ENCODE measurements at places on chromosomes 4 and X.

- DNase-seq, result no peak
These were observed 33.1 kb upstream of the USP51 start for GRCh38 chrX:55522596-55523276.

- no peak for DNase-seq
These were observed 72.0 kb downstream of the TMEM144 start for GRCh38 chr4:158282252-158282651.

DNA sequence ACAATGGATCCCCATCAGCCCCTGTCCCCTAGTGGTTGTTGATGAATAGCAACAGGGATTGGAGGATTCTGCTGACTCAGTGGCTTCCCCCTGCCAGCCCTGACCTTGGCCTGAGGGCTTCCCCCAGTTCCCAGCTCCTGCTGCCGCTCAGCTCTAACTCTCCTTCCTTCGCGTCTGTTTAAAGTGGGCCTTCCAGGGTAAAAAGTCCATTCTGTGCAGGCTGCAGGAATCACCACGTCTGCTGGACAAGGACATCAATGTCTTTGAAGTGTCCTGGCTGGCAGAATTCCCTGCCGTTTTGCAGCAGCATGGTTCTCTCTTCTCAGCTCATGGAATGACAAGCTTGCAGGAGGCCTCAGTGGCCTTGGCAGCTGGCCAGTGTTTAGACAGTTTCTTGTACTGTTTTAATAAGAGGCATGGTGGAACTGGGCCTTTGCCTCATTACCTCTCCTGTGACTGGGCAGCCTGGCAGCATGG lies 152.5 kb upstream of the STX18 start:
- no peak for DNase-seq

- no peak for DNase-seq
These were observed 105.6 kb upstream of the PGRMC2 start for GRCh38 chr4:128393101-128393704.

DNA sequence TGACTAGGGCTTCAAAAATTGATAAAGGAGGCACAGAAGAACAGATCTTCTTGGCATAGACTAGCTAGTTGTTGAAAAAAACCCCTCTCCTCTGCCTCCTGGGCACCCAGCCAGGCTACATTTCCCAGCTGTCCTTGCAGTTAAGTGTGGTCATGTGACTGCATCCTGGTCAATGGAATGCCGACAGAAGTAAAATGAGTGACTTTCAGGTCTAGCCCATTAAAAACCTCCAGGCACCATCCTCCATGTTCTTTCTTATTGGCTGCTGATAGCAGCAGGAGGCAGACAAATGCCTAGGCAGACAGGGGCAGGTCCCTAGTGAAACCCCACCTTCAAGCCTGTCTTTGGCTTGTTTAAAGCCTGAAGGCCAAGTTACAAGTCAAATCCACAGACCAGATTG lies 35.3 kb downstream of the ATXN3L start:
- no peak for DNase-seq

DNA sequence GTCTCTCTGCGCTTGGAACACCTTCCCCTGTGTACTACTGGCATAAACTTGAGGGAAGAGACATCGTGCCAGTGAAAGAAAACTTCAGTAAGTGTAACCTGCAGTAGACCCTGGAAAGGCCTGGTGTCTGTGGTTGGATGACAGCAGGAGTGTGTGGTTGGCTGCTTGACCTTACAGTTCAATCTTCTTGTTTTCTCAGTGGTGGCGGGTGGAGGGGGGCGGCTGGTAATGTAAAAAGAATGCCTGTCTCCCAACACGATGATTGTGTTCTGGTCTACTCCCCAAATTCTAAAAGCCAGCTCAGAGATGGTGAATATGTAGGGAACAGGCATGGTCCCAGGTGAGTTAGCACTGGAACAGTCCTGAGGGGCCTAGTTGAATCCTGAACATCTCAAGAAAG lies 18.6 kb downstream of the PSMD10 start:
- DNase-seq, result no peak

GRCh38 chr4:145623831-145624230 lies 4.6 kb downstream of the MMAA start:
- no peak for DNase-seq

DNA sequence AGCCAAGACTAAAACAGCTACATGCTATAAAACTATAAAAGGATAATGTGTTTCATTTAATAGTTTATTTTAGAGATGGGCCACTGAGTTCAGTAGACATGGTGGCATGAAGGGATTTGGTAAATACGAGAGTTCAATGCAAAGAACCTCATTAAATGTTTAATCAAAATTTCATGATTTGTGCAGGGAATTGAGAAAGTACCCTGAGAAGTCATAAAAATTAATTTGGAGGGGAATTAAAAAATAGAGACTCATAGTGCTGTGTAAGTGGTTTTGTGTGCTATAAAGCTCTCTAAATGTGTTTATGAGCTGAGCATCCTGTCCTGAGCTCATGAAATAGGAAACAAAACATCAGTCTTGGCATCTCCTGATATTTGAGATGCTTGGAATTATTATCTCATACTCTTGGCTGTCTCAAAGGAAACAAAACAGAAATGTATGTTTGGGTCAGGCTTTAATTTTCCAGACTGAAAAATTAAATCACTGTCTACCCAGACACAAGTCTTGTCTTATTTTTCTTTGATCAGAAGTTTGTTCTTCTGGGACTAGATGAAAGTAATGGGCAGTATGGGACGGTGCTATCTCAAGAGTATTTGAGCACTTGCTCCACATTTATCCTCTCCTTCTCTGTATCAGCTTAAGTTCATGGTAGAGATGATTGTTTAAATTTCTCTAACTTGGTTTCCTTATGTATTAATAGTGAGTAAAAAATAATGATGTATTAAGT lies 38.0 kb upstream of the EMCN start:
- DNase-seq, result no peak

DNA sequence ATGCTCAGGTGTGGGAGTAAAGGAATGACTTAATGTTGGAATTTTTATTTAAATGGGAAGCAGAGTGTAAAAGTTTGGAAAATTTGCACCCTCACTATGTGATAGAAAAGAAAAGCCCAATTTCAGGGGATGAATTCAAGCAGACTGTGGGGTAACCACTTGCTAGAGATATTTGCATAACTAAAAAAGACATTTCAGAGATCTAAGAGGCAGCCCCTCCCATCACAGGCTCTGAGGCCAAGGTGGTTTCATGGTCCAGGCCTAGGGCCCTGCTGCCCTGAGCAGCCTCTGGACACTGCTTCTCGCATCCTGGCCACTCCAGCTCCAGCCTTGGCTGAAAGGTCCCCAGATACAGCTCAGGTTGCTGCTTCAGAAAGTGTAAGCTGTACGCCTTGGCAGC lies 5.9 kb upstream of the XPNPEP2 start:
- DNase-seq, result no peak

GRCh38 chrX:101208152-101208905 lies 11.3 kb upstream of the DRP2 start:
- DNase-seq, result no peak

GRCh38 chr4:7358100-7358735 lies 76.5 kb downstream of the PSAPL1 start:
- DNase-seq, result no peak

DNA sequence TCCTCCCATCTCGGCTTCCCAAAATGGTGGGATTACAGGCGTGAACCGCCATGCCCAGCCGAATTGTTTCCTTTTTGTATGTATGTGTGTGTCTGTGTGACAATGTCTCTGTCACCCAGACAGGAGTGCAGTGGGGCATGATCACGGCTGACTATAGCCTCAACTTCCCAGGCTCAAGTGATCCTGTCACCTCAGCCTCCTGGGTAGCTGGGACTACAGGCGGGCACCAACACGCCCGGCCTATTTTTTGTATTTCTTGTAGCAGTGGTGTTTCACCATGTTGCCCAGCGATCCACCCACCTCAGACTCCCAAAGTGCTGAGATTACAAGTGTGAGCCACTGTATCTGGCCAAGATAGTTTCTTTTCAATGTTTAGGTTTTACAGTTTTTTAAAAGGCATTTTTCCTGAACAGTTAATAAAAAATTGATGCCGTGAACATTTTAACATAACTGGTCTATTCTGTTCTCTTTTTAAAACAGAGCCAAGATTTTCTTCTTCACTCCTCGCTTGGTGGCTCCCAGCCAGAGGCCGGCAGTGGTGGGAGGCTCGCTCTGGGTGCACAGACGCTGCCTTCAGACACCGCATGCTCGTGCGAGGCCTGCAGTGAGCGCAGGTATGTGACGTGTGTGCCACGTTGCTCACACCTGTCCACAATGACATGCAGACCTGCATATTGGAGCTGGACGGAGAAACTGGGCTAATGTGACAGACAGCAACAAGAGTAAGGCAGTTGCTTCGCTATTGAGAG lies 88.5 kb downstream of the FAM193A start:
- no peak for DNase-seq

GRCh38 chr4:19386786-19387185 lies 864.9 kb upstream of the SLIT2 start:
- no peak for DNase-seq

Measured in stimulated activated CD4-positive, alpha-beta T cell treated with anti-CD3 and anti-CD28 coated beads, Interleukin-12 subunit alpha, Interleukin-12 subunit beta, amount 100 ng/mL, for 24 hours (primary cell).